NT2/D1 (cell line): ENCODE measurements at places on chromosomes 2 and 18.

GRCh38 chr2:218583983-218584850, 15.6 kb downstream of the CNOT9 start:
- no peak for DNase-seq

DNA sequence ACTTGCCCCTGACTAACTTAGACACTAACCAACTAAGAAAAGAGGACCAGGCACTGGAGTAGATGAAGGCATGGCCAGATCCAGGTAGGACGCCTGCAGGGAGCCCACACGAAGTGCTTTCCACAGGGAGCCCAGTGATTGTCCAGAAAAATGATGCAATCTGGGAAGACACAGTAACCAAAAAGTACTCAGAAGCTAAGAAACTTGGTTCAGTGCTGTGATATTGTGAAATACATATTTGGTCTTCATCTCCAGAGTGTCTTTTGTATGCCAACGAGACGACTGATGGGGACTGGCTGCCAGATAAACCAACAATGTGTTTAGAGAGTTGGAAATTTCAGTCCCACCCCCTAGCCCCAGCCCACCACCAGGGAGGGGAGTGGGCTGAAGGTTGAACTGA, 135.0 kb downstream of the SP3 start:
- no peak for DNase-seq

DNA sequence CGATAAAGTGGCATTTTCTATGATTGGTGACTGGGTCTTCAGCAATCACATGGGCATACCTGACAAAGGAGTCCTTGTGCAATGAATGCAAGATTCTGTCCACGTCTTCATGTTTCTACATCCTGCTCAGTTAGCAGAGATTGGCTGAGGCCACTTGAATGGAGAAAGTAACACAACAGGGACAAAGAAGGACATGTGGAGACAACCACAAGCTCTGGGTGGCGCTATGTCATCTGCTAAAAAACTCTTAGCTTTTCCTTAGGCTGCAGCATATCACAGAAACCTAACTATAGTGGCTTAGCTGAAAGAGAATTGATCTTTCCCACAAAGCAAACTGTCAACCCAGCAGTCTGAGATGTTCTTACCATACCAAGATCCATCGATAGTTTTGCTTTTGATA, 1109.7 kb downstream of the SOCS6 start:
- peak; percentile 16 for DNase-seq

GRCh38 chr2:113818382-113818951, 62.0 kb upstream of the SLC35F5 start:
- DNase-seq = peak; percentile 70

DNA sequence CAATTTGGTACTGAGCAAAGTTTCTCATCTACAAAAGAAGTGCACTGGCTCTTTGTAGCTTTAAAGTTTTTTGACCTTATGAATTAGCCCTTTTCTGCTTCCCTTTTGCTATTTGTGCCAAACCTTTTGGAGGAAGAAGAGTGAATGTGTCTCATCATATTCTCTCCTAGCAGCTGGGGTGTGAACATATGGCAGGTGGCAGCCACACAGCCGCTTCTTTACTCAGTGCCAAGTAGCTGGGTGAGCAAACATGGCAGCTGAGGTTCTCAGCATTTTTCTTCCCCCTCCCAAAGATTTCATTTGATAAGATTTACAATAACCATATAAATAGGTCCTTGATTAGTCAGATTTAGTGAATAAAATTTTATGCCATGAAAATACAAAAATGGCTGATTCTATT, 46.7 kb upstream of the STK17B start:
- no peak for DNase-seq

GRCh38 chr2:86368161-86368824, 30.9 kb upstream of the REEP1 start:
- peak; percentile 55 for DNase-seq

GRCh38 chr2:70790136-70790828, at the start of gene FIGLA:
Gene FIGLA, minus strand, starts transcription at chr2:70790643. Its CDS starts 5 bp downstream, at chr2:70790638.
- DNase-seq = no peak

DNA sequence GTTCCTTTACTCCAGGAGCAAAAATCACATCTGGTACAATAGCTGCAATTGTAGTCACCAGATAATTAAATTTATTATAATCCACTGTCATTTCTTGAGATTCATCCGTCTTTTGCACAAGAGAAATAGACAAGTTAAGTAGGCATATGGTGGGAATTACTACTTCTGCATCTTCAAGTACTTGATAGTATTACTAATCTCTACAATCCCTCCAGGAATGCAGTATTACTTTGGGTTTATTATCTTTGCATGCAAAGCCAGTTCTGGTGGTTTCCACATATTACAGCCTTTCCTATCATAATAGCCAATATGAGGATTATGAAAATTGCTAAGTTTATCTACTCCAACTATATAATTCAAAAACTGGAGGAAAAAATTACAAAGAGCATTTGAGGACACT, 254.1 kb downstream of the IKZF2 start:
- no peak for DNase-seq

DNA sequence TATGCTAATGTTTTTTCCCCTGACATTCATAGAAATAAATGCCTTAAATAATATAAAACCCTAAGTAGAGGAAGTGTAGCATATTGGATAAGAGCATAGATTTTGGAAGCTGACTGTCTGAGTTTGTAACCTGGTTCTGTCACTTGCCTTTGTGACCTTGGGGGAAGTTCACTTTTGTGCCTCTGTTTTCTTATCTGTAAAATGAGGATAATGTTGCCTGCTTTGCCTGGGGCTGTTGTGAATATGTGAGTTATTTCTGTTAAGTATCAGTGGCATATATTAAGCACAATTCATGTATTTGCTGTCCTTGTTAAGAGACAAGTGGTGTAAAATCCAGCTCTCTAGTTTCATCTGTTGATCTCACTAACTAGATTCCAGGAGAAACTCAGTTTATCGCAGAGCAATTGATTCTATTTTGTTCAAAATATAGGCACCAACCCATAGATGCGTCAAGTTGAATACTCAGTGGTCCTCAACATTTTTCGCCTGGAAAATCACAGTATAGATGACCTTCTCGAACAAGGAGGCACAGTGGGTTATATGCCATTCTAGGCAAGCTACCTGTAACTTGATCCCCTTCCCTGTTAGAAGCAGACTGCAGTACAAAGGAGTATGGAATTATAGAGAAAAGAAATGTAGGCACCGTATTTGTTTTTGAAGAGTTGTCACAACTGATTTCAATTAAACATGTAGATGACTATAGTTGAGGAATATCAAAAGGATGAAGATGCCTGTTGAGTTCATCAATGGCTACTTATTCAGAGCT, 67.0 kb downstream of the SOCS6 start:
- no peak for DNase-seq

- DNase-seq = no peak
These were observed 92.5 kb upstream of the SLC35G4 start for GRCh38 chr18:11516751-11517503.

DNA sequence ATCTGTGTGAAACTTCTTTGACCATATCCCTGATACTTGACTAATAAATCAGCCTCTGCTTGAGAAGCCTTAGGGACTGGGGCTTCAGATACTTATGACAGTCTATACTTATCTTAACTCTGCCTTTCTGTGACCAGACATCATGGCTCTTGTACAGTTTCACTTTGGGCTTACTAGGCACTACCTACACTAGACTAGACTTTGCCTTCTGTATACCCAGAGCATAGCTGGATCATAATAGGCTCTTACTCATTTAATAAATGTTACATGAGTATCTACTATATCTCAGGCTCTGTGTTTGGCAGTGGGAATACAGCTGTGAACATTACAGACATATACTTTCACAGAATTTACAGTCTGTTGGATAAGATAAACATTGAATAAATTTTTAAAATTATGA, 9.0 kb downstream of the UGP2 start:
- no peak for DNase-seq

GRCh38 chr2:188291617-188292347, at the start of gene GULP1:
Gene GULP1, plus strand, starts transcription at chr2:188291874. Its CDS starts 185,829 bp downstream, at chr2:188477703.
- peak; percentile 75 for DNase-seq

- DNase-seq = no peak
These were observed 31.1 kb upstream of the GMCL1 start for GRCh38 chr2:69798290-69798908.

GRCh38 chr2:134218414-134218813, 35.5 kb upstream of the MGAT5 start:
- no peak for DNase-seq

GRCh38 chr2:57656198-57656597, 390.4 kb upstream of the VRK2 start:
- no peak for DNase-seq

DNA sequence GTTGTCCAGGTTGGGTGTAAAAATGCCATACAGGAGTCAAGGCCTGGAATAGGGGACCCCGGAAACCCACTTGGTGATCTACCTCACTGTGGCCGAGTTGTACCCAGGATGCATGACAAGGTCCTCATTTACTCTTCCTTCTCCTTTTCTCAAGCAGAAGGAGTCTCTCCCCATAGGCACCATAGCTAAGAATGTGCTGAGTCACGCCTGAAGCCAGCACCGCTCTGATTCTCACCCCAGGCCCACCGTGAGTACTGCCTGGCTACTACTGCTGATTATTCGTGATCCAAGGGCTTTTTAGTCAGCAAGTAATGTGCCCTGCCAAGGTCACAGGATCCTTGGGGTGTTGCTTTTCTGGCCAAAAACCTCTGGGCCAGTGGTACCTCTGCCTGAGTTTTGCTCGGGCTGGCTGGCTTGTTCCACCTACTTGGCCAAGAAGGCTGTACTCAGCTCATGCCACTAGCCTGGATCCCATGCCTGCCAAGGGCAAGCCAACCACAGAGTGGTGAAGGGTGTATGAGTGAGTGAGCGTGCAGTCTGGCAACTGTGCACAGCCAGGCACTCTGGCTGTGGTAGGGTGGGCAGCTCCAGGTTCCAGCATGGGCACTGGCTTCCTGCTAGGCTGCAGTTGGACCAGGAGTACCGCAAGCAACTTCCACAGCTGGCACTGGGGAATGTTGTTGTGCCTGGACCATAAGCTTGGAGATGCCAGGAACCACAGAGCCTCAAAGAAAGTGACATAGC, 650.1 kb upstream of the VRK2 start:
- no peak for DNase-seq

DNA sequence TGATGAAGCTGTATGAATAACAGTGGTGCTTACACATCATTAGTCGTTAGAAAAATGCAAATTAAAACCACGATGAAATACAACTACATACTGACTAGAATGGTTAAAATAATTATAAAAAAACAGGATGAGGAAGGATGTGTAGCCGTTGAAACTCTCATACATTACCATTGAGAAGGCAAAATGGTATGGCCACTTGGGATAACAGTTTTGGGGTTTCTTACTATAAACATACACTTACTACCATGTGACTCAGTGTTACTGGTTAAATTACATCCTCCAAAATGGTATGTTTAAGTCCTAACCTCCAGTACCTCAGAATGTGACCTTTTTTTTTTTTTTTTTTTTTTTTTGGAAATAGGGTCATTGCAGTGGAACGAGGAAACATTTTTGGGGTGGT, 58.4 kb downstream of the UBE2E3 start:
- DNase-seq = no peak

- DNase-seq = no peak
These were observed 433.2 kb downstream of the FBXO15 start for GRCh38 chr18:73714466-73714865.

GRCh38 chr2:241951316-241951700, 81.8 kb downstream of the RTP5 start:
- DNase-seq = no peak

- DNase-seq = no peak
These were observed 216.1 kb downstream of the TTC32 start for GRCh38 chr2:19685731-19686130.

DNA sequence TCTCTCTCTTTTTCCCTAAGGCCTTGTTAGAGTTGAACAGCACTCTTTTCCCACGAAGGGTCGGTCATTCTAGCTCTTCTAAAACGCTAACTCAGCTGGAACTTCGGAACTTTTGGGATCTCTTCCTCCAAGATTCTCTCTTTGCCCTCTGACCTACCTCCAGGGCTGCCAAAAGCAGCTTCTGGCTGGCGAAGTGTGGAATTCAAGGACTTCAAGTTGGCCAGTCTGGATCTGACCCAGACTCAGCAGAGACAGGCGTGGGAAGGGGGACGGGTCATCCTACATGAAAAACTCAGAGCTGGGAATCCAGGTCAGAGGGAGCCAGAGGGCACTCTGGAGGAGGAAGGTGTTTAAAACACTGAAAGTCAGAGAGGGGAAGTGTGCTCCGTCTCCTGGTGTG, 305.5 kb upstream of the HDAC4 start:
- no peak for DNase-seq

DNA sequence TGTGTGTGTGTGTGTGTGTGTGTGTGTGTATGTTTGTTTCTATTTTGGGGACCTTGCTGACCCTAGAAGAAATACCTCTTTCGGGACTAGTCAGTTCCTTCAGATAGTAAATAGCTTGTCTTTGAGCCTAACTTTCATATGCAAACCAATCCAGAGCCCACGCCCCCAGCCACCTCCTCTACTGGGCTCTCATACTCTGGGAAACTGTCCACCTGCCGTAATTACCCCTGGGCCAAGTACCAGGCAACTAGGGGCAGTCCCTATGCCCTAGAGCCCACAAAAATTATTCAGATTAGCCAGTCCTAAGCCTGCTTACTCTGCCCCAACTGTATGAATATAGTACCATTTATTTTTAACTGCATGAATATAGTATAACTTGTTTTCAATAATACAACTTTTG, 970.4 kb downstream of the EPHA4 start:
- DNase-seq = peak; percentile 3

DNA sequence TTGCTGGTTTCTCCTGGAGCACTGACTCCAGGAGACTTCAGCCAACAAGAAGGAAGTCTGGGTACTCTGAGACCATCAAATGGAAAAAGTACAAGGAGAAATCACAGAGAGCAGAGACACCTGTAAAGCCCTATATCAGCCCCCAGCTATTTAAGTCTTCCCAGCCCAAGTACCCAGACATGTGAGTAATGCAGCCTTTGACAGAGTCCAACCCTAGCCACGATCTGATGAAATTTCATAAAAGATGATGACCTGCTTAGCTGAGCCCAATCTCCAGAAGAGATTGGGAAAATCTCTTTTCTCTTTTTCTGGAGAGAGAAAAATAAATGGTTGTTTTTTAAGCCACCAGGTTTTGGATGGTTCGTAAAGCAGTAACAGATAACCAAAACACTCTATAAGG, 196.6 kb downstream of the NBAS start:
- no peak for DNase-seq

GRCh38 chr2:6841537-6842287, 24.0 kb downstream of the CMPK2 start:
- no peak for DNase-seq

GRCh38 chr2:15169326-15170069, 391.6 kb downstream of the NBAS start:
- DNase-seq = no peak

GRCh38 chr18:74804677-74805076, 207.0 kb downstream of the ZNF407 start:
- DNase-seq = no peak

DNA sequence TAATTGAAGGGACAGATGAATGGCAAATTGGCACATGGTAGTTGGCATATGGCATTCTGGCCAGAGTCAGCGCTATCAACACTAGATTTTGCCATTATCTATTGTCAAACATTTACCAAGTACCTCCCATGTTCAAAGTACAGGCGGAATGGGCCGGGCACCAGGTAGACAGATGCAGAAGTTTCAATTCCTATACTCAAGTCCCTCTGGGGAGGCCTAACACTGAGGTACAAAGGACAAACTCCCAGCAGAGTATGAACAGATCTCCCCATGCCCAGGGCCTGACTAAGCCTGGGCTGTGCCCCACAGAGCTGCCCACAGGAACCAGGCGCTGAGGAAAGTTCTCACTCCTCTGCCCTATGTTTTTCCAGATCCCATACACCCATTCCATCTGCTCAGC, 257.5 kb upstream of the KLHL29 start:
- DNase-seq = no peak
